Urinary bladder (tissue), 4 donors: ENCODE measurements at places on chromosomes 5 and 9. TPM values are rescaled to one million over a fixed set of nuclear protein-coding genes. Genes with fewer than 3 reads are reported as not detected.

COL5A1 gene
- total RNA-seq, result 622 TPM

FAM221B gene
- total RNA-seq, result 0.21 TPM

AGXT2 gene
- not detected for total RNA-seq

GNA14 gene
- total RNA-seq, result 17.6 TPM

TAF11L10 gene
- not detected for total RNA-seq

DNA sequence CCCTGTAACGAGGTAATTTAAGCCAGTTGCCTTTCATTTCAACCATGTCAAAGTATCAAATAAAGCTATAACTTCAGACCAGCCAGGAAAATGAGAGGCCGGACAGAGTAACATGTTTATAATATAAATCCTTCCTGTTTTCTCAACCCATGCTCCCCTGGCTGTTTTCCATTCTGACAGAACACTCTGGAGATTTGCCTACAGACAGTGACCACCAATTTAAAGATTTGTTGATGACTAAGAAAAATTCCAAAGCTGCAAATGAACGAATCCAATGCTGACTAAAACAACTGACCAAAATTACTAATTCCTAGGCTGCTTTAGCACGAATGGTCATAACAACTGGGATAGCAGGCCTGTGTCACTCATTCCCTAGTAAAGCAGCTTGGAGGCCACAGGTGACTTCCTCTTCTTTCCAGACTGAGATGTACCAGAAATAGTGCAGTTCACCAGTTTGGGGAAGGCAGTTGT is 141.4 kb downstream of the AOPEP start:
- DNase-seq, result no peak

GRCh38 chr9:133184971-133185370 is 21.3 kb upstream of the GBGT1 start:
- DNase-seq, result peak; percentile 42

GRCh38 chr5:97544240-97544639 is 361.2 kb upstream of the RIOK2 start:
- DNase-seq, result no peak

DNA sequence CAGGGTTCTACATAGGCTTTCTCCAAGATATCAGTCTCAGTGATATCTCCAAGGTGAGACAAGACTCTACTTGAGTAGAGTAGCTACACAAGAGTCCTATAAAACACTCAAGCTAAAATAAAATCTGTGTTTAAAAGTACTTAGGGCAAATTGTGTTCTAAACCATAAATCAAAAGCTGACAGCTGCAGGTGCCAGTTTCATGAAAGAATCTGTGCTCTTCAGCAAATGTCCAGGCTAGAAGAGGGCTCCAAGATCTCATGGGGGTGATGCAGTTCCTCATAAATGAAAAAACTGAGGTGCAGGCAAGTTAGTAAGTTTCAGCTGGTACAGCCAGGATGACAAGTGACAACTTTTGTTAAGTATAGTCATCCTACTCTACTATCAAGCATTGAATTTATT is 142.8 kb upstream of the TNPO1 start:
- DNase-seq, result no peak

GRCh38 chr9:14313378-14313940 is 482 bp downstream of the NFIB start:
- no peak for DNase-seq

GRCh38 chr9:130189840-130190239 is 17.6 kb downstream of the NCS1 start:
- DNase-seq, result no peak

DNA sequence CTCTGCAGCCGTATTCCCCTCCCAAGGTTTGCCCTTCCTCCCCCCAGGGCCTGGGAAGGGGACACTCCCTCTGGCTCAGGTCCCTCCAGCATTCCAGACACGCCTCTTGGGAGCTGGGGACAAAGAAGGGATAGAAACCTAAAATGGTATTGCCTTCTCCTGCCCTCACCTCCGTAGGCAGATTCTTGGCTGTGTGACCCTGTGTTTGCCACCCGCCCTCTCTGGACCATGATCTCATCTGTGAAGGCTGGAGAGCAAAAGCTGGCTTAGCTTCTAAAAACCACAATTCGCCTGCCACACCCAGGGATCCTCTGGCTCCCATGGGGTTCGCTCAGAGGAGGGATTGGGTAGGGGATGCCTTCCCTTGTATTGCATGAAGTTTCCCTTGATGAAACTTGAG is 7.7 kb downstream of the AQP3 start:
- no peak for DNase-seq

DNA sequence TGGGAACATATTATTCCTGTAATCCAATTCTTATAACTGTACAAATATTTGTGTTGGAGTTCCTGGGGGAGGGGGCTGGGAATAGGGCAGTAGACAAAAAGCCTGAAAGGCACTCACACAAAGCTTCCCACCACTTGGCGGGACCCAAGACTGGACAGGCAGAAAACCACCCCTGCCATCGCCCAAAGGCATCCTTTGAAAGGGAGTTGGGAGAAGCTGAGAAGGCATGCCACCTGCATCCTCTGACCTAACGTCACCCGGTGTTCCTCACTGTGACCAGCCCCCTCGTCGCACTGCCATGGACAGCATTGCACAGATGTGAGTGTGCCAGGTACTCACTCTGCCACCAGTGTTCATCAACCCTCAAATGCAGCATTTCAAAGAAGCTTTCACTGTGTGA is 80.6 kb upstream of the SMIM23 start:
- DNase-seq, result no peak

GRCh38 chr5:83711982-83712601 is 8.6 kb downstream of the HAPLN1 start:
- DNase-seq, result no peak

GRCh38 chr9:136539427-136540421 is 6.1 kb downstream of the NOTCH1 start:
- no peak for DNase-seq

DNA sequence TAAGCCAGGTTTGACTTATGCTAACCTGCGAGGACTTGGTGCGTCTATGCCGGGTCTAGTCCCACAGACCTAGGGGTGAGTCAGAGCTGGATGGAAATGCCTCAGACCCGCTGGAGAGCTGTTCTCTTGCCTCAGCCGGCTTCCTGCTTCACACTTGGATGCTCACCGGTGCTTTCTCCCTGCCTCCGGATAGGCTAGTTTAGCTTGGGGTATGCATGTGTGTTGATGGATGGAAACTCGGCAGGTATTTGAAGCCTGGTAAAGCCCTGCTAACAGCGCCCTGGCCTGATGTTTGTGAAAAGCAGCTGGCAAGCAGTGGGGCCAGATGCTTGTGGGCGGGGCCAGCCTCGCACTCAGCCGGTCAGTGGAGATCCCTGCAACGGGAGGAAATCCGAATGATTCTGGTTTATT is 29.3 kb downstream of the PRRC2B start:
- peak; percentile 18 for DNase-seq

DNA sequence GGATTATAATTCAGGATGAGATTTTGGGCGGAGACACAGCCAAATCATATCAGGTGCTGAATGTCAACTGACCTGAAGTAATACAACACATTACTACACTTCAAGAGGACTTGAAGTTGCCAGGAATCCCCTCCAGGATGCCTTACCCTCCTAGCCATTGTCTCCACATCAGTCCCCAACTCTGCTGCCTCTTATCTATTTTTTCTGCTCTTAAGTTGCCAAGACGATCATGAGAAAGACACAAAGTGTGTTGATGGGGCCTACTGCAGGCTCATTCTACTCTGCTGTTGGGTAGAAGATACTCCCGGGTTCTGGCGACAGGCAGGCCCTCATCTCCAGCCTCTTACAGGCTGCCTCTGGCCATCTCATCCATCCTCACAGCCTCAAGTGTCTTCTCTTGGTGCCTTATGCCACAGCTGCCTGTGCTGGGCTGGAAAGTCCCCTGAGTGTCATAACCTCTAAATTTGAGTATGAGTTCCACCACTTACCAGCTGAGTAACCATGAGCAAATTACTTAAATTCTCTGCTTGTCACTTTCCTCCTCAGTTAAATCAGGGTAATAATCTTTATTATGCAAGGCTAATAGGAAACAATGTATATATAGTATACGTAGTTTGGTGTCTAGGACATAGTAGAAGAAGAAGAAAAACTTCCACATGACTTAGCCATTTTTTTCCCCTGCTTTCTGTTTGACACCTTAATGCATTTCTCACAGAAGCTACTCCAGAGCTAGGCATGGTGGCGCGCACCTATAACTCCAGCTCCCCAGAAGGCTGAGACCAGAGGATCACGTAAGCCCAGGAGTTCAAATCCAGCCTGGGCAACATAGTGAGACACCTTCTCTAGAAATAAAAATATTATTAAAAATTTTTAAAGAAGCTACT is 73.0 kb upstream of the SNX2 start:
- no peak for DNase-seq

- DNase-seq, result no peak
Measured at GRCh38 chr5:148492351-148492750, 108.6 kb downstream of the FBXO38 start.

DNA sequence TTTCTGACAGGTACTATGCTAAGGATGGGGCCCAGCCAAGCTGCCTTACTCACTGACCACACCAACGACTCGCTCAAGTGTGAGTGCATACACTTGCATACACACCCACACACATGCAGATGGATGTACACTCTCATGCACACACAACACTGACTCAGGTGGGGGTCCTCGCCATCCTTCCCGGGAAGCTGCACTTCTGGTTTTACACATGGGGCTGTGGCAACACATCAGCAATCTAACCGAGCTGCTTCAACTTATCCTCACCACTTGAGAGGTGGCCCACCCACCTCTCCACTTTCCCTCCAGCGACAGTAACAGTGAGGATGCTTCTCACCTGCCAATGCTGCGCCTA is 67.2 kb upstream of the SLC25A51 start:
- no peak for DNase-seq
